ENCODE measurements at places on chromosomes 6 and 20.

GRCh38 chr20:19992996-19993908 is 23.9 kb upstream of the NAA20 start:
- no peak for DNase-seq

GRCh38 chr6:134117409-134117808 is 65.0 kb upstream of the SLC2A12 start:
- no peak for DNase-seq

DNA sequence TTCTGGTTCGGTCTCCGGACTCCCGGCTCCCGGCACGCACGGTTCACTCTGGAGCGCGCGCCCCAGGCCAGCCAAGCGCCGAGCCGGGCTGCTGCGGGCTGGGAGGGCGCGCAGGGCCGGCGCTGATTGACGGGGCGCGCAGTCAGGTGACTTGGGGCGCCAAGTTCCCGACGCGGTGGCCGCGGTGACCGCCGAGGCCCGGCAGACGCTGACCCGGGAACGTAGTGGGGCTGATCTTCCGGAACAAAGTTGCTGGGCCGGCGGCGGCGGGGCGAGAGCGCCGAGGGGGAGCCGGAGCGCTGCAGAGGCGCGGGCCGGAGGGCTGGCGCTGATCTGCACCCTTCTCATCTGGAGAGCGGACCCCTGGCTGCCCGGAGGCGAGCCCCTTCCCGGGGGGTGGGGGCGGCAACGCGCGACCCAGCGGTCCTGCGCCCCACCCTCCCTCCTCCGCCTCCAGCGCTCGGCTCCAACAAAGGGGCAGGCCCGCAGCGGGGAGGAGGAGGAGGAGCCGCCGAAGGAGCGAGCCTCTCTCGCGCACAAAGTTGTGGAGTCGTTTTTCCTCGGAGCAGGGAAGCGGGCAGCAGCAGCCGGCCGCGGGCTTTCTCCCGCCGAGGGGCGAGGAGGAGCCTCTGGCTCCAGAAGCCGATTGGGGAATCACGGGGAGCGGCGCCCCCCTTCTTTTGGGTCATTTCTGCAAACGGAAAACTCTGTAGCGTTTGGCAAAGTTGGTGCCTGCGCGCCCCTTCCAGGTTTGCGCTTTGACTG is at the start of gene UTRN:
Gene UTRN (plus strand): TSS at position 553 of the 765 bp plus-strand sequence. CDS start 6,494 bp downstream, outside the sequence.
- DNase-seq: no peak

GRCh38 chr20:37394543-37395409 is 48.8 kb downstream of the SRC start:
- DNase-seq: peak; percentile 50

- peak; percentile 22 for DNase-seq
These were observed 41.6 kb upstream of the LYRM2 start for GRCh38 chr6:89680150-89680549.

DNA sequence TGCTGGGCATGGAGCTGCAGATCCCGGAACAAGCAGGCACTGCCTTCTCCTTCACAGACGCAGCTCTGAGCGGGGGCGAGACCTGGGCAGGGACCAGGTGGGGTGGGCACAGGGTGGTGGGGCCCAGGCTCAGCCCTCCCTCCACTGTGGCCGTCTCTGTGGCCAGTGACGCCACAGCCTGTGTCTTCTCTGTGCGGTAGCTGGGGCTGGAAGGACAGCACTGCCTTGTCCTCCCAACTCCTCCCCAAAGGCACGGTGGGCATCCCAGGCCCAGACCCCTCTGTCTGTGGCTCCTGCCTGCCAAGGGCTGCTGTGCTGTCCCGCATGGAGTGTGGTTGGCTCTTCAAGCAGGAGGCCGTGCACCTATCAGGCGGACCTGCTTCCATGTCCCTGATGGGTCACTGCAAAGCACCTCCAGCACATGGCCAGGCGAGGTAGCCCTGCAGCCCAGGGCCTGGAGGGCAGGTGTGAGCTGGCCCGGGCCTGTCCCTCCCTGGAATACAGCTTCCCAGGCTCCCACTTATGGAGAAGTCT is 14.8 kb upstream of the TNFRSF6B start:
- DNase-seq: no peak

- no peak for DNase-seq
These were observed 1.8 kb downstream of the HSD17B8 start for GRCh38 chr6:33206027-33206863.

DNA sequence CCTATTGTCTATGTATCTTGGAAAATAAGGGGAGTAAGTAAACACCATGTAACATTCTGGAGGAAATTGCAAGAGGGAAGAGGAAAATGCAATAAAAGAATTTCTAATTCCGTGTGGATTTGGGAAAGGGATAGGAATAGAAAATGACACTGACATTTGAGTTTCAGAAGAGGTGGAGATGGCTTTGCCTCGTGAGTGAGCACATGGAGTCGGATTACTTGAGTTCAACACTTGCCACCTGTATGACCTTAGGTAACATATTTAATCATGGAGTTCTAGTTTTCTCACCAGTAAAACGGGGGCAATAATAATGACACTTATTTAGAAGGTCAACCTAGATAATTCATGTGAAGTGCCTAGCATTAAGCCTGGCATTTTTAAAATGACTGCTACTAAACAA is 10.8 kb upstream of the PBOV1 start:
- DNase-seq: peak; percentile 79

DNA sequence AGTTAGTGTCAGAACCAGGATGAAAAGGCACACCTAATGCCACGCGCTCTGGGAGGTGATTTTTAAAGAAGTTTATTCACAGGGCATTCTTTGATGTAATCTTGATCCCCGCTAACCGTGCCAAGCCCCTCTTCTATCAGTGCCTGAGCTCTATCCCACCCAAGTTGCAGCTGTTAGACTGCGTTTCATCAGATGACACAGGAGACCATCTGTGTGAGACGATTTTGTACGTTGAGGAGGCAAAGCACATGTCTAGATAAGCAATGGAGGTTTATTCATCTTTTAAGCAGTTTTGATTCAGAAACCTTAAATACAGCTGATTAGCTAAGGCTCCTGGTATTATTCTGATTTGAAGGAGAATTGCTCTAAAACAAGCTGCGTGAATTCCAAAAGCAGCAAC is 18.6 kb downstream of the RNASET2 start:
- no peak for DNase-seq

- no peak for DNase-seq
These were observed 32.4 kb downstream of the JPH2 start for GRCh38 chr20:44154521-44155001.

DNA sequence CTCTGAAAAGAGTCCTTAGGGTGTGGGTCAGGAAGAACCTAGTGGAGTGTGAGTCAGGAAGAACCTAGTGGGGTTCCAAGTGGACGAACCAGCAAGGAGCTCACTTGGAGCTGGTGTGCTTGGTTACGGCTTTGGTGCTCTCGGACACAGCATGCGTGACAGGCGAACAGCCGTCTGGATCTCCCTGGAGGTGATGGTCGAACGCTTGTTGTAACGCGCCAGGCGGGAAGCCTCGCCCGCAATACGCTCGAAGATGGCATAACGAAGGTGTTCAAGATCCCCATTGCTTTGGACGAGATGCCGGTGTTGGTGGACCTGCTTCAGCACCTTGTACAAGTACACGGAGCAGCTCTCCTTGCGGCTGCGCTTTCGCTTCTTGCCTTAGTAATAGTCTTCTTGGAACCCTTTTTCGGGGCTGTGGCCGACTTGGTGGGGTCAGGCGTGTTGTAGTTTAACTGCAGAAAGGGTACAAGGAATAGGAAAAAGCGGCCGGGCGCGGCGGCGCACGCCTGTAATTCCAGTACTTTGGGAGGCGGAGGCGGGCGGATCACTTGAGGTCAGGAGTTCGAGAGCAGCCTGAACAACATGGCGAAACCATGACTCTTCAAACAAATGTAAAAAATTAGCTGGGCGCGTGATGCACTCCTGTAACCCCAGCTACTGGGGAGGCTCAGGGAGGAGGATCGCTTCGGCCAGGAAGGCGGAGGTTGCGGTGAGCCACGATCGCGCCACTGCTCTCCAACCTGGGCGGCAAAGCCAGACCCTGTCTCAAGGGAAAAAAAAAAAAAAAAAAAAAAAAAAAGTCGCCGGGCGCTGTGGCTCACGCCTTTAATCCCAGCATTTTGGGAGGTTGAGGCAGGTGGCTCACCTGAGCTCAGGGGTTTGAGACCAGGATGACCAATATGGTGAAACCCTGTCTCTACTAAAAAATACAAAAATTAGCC is 48.0 kb downstream of the OR2B2 start:
- no peak for DNase-seq

GRCh38 chr6:7475081-7475480 is 66.4 kb upstream of the DSP start:
- no peak for DNase-seq

DNA sequence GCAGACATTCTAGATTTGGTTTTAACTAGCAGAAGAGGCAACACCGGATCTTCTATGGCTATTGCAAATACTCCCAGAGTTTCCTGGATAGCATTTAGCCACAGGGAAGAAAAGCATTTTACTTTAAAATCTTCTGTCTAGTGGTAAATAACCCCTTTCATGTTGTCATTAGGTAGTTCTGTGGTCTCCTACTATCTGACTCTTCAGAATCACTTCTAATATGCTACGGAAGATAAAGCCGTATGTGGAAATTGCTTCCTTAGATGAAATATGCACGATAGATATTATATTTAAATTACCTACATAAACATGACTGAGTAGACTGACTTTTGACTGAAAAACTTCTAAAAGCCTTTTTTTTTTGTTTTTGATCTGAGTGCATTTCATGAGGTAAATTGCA is 759 bp downstream of the CRISP3 start:
- no peak for DNase-seq

DNA sequence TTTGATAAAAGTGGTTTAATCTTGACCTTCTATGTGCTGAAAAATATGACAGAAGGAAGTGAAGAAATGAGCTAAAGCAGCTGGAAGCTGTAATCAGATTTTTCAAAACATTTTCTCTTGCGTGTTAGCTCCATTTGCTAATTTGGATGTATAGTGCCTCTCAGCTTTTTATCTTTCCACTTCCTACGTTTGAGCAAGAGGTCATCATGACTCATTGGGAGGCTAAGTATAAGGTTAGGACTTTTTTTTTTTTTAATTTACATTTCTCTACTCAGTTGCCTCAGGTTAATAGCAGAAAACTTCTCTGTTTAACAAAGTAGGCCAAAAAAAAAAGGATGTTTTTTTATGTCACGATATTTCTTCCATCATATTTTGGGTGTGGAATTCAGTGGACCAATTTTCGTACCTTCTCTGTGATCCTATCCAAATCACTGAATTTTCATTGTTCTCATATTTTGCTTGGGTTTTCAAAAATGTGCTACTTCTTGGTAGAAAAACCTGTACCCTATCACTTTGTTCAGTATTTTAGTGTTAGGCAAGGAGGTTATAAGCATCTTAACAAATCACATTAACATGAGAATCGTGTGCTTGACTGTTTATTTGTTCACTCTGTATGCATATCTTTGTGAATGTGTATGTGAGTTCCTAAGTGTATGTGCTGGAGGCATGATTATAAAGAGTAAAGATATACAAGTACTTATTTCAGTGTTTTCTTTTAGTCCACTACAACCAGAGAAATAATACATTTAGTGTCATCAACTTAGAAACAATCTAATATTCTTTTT is 1028.3 kb upstream of the EYS start:
- DNase-seq: no peak

DNA sequence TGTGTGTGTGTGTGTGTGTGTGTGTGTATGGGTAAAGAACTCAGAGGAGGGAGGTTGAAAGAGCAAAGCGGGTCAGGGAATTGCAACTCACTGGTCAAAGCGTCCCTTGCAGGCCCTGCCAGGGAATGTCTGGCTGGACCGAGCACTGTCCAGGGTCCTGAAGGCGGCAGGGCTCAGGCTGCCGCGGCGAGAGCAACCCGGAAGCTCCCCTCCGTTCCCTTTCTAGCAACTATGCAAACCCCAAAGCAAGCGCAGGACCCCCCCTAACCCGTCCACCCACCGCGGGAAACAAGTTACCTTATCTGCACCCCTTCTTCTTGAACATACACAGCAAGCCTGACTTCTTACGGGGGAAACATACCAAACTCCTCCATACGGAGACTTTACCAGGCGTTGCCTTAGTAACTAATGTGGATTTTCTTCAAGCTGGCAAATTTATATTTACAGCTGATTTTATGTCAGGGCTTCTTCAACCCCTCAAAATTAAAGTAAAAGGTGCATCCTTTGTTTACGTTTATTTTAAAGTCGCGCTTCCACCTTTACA is 538 bp upstream of the GRM1 start:
- DNase-seq: no peak

DNA sequence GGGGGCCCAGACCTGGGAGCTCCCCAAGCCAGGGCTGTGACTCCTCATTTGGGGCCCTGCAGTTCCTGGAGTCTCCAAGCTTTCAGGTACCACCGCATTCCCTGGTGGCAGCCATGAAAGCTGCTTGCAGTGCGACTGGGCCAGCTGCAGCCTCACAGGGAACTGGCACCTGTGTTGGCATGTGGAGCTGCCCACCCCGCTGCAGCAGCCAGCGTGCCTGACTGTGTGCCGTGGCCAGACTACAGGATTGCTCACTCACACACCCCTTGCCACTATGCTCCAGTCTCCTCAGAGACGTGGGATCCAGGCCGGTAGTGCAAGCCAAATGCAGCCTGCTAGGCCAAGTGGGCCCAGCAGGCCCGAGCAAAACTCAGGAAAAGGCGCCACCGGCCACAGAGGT is 450.7 kb downstream of the COL12A1 start:
- no peak for DNase-seq

DNA sequence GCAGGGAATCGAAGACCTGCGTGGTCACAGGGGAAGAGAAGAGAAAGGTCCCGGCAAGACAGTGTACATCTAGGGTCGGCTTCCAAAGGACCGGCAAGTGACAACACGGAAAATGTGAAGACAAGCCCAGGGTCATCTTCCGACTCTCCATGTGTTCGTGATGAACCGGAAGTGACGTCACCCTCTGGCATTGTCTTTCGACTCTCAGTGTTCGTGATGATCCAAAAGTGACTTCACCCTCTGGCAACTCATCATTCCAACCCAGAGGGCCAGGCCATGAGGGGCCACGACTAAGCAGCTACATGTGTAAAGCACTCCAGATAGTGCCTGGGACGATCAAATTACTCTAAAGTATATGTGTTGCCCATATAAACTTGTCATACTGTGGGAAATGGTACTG is 290.8 kb downstream of the THBS2 start:
- no peak for DNase-seq

DNA sequence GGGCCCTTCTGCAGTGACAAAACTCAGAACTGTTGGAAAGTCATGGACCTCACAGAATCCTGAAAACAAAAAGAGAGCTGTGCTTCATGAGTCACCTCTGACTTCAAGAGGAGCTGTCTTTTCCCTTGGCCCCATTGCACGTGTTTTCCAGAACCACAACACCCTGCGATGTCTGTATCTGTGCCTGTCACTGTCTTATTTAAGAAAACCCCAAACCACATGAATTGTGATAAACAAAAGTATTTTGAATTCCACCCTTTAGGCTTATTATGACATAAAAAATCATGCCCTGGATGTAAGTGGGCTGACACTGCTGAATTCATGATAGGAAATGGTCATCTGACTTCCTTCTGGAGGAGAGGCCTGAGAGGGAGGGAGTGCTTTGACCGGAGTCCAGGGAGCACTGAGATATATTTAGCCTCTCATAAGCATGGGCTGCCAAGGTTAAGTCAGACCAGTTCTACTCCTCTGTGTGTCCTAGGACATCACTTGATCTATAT is 96.4 kb upstream of the DUSP22 start:
- DNase-seq: no peak

GRCh38 chr20:24405810-24406209 is 63.6 kb upstream of the SYNDIG1 start:
- no peak for DNase-seq

- DNase-seq: no peak
These were observed 28.6 kb downstream of the KIF25 start for GRCh38 chr6:168025831-168026710.

- no peak for DNase-seq
These were observed 2.3 kb downstream of the BMP6 start for GRCh38 chr6:7727946-7728854.
